Ovary (tissue), 10 donors: ENCODE measurements at places on chromosomes 4 and X. TPM values are rescaled to one million over a fixed set of nuclear protein-coding genes. Genes with fewer than 3 reads are reported as not detected.

DNA sequence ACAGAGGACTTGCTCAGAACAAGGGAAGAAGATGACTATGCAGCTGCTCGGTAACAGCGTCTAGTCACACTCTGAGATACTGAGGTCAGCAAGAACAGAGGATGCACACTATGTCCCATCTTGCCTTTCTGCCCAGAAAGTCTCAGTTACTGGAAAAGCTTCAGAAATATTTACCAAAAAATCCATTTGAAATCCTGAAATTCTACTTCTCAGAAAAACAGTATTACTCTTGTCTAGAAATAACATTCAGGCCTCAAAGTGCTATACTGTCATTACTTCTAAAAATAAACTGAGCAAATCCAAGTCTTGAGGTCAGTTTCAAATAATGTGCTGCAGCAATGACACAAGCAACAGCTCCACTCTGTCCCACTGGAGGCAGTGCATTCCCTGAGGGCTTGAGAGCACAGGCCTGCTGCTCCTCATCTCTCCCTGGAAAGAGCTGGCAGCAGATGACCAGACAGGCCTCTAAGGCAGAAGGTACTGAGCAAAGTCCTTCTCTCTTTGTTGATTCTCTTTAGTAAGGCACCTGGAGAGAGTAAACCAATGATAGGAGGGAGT lies 76.9 kb downstream of the CAMK2D start:
- no peak overlapping the region for H3K4me3 ChIP-seq
- peaks cover 2% of the 10 kb centered on the region for H3K4me1 ChIP-seq
- no peak overlapping the region for H3K27ac ChIP-seq
- H3K27me3 ChIP-seq: no peaks in the 10 kb centered on the region
- no peak for DNase-seq

DNA sequence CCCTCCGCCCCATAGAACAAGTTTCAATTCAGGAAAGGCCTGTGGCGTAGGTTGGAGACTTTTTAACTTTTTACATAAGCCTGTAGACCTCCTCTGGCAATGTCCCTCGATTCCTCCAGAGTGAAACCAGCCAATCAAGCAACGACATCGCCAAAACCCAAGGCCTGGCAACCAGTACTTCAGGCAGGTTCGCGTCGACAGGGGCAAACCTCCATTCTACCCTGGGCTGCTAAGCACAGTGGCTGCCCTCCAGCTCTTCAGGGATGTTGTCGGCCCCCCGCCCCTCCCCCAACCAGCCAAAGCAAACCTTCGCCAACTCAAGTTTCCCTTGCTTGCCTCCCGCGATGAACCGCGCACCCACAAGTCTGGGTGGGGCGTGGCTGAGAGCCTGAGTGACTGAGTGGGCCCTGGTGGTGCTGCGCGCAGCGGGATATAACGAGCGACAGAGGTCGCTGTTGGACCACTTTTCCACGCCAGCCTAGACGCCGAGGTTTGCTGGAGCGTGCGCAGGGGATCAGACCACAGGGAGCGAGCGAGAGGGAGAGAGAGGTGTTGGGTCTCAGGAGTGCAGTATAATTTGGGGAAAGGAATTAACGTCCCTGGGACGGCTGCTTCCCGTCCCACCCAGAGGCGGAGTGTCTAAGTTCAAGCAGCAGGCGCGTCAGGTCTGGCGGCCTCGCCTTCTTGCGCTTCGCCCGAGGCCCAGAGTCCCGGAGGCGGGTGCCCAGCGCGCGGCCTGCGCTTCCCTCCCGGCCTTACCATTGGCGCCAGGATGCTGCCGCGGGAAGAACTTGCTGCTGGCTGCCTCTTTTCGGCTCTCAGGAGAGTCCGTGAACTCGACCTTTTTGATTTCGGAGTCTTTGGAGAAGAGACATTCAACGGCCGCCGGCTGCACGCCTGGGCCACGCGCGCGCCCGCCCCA lies 9.0 kb upstream of the PITX2 start:
- no peak overlapping the region for H3K4me3 ChIP-seq
- H3K27ac ChIP-seq: no peak overlapping the region
- no peak for DNase-seq
- H3K36me3 ChIP-seq: no peaks in the 10 kb centered on the region
- H3K4me1 ChIP-seq: peaks cover 5% of the 10 kb centered on the region

- H3K4me3 ChIP-seq: no peak overlapping the region
- H3K36me3 ChIP-seq: no peaks in the 10 kb centered on the region
- H3K27ac ChIP-seq: no peak overlapping the region
- no peak for DNase-seq
- H3K4me1 ChIP-seq: peaks cover 11% of the 10 kb centered on the region
- H3K27me3 ChIP-seq: no peaks in the 10 kb centered on the region
These were observed 108.3 kb downstream of the AFAP1 start for GRCh38 chr4:7831330-7831729.

- no peak overlapping the region for H3K27ac ChIP-seq
- H3K36me3 ChIP-seq: no peaks in the 10 kb centered on the region
- DNase-seq: no peak
- H3K4me1 ChIP-seq: no peaks in the 10 kb centered on the region
- no peak overlapping the region for H3K4me3 ChIP-seq
These were observed 160.8 kb downstream of the CBLL2 start for GRCh38 chrX:22433292-22434070.

GRCh38 chr4:165384598-165384997 lies 5.8 kb downstream of the CPE start:
- H3K27ac ChIP-seq: no peak overlapping the region
- H3K27me3 ChIP-seq: no peaks in the 10 kb centered on the region
- DNase-seq: no peak

The HSFX4 gene
- not detected for total RNA-seq
